Forelimb muscle (tissue), 1 donor: ENCODE measurements at places on chromosomes 2 and 18. TPM values are rescaled to one million over a fixed set of nuclear protein-coding genes. Genes with fewer than 3 reads are reported as not detected.

Gene REG3A
- not detected for polyA plus RNA-seq

Gene ATG9A
- 33.5 TPM for polyA plus RNA-seq

GRCh38 chr2:96985181-96985945 lies 1.0 kb downstream of the FAM178B start:
- DNase-seq, result no peak

DNA sequence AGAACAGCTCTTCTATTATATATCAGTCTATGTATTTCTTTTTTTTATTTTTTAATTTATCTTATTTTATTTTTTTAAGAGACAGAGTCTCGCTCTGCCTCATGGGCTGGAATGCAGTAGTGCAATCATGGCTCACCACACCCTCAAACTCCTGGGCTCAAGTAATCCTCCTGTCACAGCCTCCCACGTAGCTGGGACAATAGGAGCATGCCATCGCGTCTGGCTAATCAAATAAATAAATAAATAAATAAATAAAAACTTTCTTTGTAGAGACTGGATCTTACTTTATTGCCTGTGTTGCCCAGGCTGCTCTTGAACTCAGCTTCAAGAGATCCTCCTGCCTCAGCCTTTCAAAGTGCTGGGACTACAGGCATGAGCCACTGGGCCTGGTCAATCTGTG lies 117.0 kb downstream of the RBMS1 start:
- DNase-seq, result no peak
